ENCODE measurements at places on chromosomes 12 and 14. TPM values are rescaled to one million over a fixed set of nuclear protein-coding genes. Genes with fewer than 3 reads are reported as not detected.

The CMKLR1 gene
- not detected for total RNA-seq

The KRT77 gene
- not detected for total RNA-seq

The KLRK1 gene
- total RNA-seq = not detected

The GLS2 gene
- total RNA-seq = not detected

The DGKA gene
- total RNA-seq = 15.5 TPM

The STAB2 gene
- not detected for total RNA-seq

The TMPRSS12 gene
- not detected for total RNA-seq

- no peak for DNase-seq
Observed at GRCh38 chr14:56241461-56241860, 123.2 kb downstream of the PELI2 start.

- no peak for DNase-seq
Observed at GRCh38 chr12:26512213-26512612, 316.8 kb downstream of the SSPN start.

GRCh38 chr14:24606297-24606696 lies 3.2 kb downstream of the GZMH start:
- no peak for DNase-seq

DNA sequence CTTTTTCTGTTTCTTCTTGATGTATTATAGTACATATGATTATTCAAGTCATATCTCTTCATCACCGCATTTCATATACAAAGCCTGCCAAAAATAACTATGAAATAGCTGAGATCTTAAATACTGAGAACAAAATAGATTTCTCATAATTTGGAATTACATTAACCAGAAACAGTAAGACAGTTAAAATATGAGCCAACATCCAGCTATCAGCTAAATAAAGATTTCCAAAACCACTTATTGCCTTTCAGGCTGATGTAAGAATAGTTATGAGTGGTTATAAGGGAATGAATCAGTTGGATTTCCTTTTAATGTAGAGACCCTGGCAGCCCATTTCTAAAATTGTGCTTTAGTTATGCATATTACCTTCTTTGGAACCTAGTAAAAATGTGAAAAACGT lies 47.4 kb downstream of the TMEM117 start:
- no peak for DNase-seq

- no peak for DNase-seq
Observed at GRCh38 chr12:104796475-104796862, 161.6 kb downstream of the SLC41A2 start.

GRCh38 chr12:388541-389141 lies 479 bp downstream of the KDM5A start:
- DNase-seq = no peak

DNA sequence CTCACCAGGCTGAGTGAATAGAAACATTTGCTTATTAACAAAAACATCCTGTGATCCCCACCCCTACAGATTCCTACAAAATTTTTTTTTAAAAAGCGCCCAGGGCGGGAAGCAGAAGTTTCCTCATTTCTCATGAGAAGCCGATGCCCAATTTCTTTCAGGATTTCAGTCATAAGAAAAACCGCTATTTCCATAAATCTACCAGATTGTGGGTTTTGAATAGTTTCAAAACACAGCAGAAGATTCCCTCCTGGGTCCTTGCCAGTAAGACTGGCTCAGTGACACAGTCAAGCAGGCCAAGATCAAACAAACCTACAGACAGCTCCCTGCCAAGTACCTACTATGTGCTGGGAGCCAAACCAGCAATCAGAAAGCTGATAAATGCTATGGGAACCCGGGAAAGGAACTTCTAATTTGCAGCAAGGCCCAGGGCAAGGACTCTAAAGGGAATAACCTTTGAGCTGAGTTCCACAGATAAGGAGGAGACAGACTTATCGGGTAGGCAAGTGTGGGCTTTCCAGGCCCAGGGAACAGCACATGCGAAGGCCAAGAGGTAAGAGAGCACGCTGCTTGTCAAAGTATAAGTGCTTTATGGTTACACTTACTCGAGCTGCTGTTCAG lies 68.7 kb downstream of the CCDC88C start:
- DNase-seq = no peak

GRCh38 chr12:121314431-121314830 lies 17.9 kb upstream of the CAMKK2 start:
- DNase-seq = no peak

GRCh38 chr14:33110737-33111443 lies 172.2 kb downstream of the NPAS3 start:
- no peak for DNase-seq

DNA sequence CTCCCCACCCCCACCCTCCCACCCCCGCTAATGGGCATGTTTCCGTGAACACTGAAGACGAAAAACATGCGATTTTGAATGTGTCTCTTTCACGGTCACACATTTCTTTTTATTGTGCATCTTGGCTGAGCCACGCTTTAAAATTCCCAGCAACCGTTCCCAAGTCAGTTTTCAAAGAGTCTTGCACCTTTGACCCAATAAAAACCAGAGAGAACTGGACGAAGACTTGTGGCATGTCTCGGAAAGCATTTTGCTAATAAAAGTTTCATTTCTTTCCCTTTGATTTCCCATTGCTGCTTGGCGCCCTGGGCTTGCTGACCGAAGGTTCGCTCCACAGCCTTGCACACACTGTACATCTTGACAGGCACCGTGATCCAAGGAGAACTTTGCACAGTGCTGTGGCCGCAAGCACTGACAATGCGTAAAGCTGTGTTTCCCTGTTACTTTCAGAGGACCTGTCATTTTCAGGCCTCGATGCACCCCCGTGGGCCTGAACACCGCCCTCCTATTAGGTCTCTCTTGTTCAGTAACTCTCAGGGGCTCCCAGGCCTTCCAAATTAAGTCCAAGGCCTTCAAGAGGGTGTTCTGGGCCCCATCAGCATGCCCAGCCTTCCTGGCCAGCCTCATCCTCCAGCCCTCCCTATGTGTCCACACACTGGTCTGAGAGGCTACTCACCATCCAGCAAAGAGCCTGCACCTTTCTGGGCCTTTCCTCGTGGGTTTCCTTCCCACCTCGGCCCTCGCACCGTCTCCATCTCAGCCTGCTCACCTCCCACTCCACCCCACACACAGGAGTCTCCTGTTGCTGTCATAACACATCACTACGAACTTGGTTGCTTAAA lies 63.4 kb upstream of the DIO3 start:
- no peak for DNase-seq

DNA sequence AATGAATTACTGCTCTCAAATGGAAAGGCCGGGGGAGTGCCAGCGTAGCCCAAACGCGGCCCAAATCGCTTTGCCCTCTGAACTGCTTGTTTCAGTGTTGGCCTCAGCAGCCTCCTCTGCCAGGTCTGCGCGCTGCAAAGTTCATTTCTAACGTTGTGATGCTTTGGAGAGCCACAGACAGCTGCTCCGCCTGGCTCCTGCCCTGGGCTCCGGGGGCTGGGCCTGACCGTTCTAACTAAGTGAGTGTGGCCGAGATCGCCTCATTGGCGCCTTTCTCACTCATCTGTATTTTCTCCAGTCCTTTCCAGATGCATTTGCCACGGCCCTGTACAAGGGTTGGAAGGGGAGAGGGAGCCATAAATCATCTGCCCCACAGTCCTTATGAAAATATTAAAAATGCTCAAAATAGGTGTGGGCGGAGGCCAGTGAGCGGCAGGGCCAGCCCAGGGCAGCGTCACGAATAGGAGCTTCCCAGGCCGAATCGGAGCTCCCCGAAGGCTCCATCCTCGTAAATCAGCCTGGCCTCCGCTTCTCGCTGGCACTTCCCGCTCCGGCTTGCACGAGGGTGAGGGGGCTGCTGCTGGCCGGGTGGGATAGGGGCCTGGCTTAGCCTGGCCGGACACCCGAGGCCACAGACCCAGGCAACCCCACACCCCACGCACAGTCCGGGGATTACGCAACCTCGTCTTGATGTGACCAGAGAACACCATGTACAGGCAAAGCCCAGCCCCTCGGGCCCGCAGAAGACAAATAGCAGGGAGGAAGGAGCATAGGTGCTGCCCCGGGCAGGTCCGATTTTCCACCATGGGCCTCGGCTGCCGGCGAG lies 196.6 kb upstream of the DIO3 start:
- DNase-seq = no peak

DNA sequence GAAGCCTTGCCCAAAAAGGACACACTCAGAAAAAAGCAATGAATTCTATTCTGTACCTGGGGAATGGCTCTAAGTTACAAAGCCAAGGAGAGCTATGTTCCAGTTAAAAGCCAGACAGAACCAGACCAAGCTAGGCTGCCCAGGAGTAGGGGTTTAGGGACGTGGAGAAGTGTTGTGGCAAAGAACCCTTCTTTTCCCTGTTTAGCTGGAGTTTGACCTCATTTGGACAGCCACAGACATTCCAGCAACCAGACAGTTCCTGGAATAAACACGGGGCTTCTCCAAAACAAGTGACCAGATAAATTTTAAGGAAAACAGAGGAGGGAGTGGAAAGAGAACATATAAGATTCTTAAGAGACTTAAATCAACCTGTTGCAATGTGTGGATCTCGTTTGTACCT lies 62.3 kb downstream of the GCH1 start:
- no peak for DNase-seq

GRCh38 chr14:95445676-95446075 lies 70.8 kb downstream of the SYNE3 start:
- no peak for DNase-seq

- no peak for DNase-seq
Observed at GRCh38 chr12:29067430-29067829, 81.6 kb upstream of the FAR2 start.

- no peak for DNase-seq
Observed at GRCh38 chr12:95859344-95859816, 628 bp downstream of the SNRPF start.

- DNase-seq = no peak
Observed at GRCh38 chr14:69667938-69668335, 56.5 kb downstream of the SUSD6 start.

GRCh38 chr14:76509311-76509710 lies 133.4 kb downstream of the ESRRB start:
- DNase-seq = no peak

GRCh38 chr14:35433826-35434225 lies 29.3 kb upstream of the NFKBIA start:
- DNase-seq = no peak

DNA sequence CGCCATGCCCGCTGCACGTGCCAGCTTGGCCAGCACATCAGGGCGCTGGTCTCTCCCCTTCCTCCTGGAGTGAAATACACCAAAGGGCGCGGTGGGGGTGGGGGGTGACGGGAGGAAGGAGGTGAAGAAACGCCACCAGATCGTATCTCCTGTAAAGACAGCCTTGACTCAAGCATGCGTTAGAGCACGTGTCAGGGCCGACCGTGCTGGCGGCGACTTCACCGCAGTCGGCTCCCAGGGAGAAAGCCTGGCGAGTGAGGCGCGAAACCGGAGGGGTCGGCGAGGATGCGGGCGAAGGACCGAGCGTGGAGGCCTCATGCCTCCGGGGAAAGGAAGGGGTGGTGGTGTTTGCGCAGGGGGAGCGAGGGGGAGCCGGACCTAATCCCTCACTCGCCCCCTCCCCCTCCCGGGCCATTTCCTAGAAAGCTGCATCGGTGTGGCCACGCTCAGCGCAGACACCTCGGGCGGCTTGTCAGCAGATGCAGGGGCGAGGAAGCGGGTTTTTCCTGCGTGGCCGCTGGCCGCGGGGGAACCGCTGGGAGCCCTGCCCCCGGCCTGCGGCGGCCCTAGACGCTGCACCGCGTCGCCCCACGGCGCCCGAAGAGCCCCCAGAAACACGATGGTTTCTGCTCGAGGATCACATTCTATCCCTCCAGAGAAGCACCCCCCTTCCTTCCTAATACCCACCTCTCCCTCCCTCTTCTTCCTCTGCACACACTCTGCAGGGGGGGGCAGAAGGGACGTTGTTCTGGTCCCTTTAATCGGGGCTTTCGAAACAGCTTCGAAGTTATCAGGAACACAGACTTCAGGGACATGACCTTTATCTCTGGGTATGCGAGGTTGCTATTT lies 914 bp upstream of the CCND2 start:
- no peak for DNase-seq

- DNase-seq = no peak
Observed at GRCh38 chr12:85877459-85877858, 3.4 kb downstream of the NTS start.

DNA sequence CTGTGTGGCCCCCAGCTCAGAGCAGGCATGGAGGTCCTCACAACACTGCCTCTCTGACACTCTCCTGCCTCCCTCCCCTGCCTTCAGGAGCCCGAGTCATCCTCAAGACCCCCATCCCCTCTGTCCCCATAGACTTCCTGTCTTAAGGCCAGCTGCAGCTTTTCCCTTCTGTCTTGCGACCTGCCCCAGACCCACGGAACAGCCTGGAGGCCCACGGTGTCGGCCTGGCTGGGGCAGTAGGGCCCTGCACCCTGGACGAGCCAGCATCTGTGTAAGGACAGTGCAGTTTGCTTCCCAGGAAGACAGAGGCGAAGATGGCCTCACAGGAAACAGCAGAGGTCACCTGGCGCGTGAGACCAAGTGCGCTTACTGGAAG lies 9.7 kb downstream of the TEDC1 start:
- DNase-seq = no peak
